ENCODE measurements at places on chromosomes 3 and 15. TPM values are rescaled to one million over a fixed set of nuclear protein-coding genes. Genes with fewer than 3 reads are reported as not detected.

GRCh38 chr15:75578948-75579920 is at the start of gene PTPN9:
Gene PTPN9 (minus strand): TSS chr15:75579315. CDS start chr15:75578776, 539 bp downstream.
- no peaks in the 10 kb centered on the region for H3K27me3 ChIP-seq
- peaks cover 48% of the 10 kb centered on the region for H3K4me1 ChIP-seq
- DNase-seq = peak; percentile 84
- H3K4me3 ChIP-seq = peak within 1 kb of the TSS; percentile 95
- no peaks in the 10 kb centered on the region for H3K36me3 ChIP-seq

DNA sequence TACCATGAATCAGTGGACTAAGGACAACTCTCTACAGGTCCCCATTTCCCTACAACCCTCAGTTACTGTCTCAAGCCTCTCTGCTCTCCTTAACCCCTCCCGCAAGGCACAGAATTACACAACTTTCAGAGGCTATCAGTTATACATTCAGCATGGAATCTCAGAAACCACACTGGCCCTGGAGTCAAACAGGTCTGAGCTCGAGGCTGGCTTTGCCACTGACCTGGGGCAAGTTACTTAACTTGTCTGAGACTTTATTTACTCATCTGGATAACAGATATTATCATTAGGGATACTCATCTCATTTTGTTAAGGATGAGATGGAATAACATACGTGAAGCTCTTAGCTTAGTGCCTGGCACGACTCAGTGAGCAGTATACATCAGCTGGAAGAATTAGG is 95.2 kb downstream of the WDR76 start:
- H3K4me3 ChIP-seq = no peak overlapping the region
- H3K36me3 ChIP-seq = no peaks in the 10 kb centered on the region
- H3K27ac ChIP-seq = no peak overlapping the region
- peaks cover 18% of the 10 kb centered on the region for H3K4me1 ChIP-seq

DNA sequence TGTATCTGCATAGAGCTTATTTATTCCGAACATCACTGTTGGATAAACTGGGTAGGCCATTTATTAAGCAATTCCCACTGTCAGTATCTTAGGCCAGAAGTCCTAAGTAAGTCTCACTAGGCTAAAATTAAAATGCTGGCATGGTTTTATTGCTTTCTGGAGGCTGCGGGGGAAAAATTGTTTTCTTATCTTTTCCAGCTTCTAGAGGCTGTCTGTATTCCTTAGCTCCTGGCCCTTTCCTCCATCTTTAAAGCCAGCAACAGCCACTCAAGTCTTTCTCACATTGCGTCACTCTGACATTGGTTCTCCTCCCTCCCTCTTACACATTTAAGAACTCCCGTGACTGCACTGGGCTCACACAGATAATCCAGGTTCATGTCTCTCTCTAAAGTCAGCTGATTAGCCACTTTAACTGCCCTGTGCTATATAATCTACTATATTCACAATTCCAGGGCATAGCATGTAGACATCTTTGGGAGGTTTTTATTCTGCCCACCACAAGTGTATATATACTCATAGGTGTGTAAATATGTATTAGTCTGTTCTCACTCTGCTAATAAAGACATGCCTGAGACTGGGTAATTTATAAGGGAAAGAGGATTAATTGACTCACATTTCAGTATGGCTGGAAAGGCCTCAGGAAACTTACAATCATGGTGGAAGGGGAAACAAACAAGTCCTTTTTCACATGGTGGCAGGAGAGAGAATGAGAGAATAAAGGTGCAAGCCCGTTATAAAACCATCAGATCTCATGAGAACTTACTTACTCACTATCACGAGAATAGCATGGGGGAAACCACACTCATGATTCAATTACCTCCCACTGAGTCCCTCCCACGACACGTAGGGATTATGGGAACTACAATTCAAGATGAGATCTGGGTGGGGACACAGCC is 113.5 kb upstream of the SLC7A14 start:
- no peaks in the 10 kb centered on the region for H3K36me3 ChIP-seq
- H3K4me3 ChIP-seq = no peak overlapping the region
- H3K27ac ChIP-seq = peak overlapping the region; percentile 54
- H3K27me3 ChIP-seq = no peaks in the 10 kb centered on the region
- H3K4me1 ChIP-seq = peaks cover 13% of the 10 kb centered on the region

DNA sequence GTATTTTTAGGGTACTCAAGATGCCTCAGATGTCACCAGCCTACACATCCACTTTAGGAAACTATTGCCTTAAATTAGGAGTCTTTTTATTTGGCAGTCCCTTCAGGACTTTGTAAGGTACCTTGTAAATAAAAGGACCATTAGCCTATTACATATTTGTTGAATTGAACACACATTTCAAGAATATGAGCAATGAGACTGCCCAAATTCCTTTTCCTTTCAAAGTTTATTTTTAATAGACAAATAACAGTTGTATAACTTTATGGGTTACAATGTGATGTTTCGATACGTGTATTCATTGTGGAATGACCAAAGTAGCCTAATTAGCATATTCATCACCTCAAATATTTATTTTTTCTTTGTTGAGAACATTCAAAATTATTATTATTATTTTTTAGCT is 176.7 kb upstream of the PDZRN3 start:
- H3K4me3 ChIP-seq = no peak overlapping the region
- peaks cover 23% of the 10 kb centered on the region for H3K4me1 ChIP-seq
- DNase-seq = no peak
- H3K27me3 ChIP-seq = no peaks in the 10 kb centered on the region
- no peaks in the 10 kb centered on the region for H3K36me3 ChIP-seq

DNA sequence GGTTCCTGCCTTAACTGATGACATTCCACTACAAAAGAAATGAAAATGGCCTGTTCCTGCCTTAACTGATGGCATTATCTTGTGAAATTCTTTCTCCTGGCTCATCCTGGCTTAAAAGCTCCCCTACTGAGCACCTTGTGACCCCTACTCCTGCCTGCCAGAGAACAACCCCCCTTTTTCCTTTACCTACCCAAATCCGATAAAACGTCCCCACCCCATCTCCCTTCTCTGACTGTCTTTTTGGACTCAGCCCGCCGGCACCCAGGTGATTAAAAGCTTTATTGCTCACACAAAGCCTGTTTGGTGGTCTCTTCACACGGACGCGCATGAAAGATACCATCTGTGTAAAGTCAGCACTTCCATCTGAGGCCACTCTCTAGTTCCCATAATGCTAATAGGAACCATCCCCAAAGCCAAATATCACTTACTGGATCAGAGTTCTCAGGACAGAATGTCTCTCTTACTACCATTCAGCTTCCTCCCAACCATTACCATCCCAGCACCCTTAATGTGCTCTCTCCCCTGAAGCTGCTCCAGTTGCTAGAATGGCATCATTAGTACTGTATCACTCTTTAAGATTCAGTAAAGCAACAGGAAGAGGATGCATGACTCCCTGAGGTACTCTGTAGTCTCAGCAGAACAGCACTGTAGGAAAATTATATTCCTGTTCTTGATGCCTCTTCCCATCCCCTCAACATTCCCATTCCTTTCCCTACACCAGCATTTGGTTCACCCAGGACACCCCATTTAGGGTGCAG is 2.3 kb upstream of the HRG start:
- no peak overlapping the region for H3K27ac ChIP-seq
- DNase-seq = no peak
- H3K4me1 ChIP-seq = no peaks in the 10 kb centered on the region
- H3K4me3 ChIP-seq = no peak overlapping the region

- H3K4me3 ChIP-seq = no peak overlapping the region
- H3K27me3 ChIP-seq = peaks cover 21% of the 10 kb centered on the region
- H3K36me3 ChIP-seq = no peaks in the 10 kb centered on the region
- no peak overlapping the region for H3K27ac ChIP-seq
These were observed 3.2 kb downstream of the HTR3E start for GRCh38 chr3:184099806-184100686.

GRCh38 chr15:63331456-63331855 is 50.2 kb downstream of the CA12 start:
- H3K36me3 ChIP-seq = no peaks in the 10 kb centered on the region
- no peak for DNase-seq
- no peak overlapping the region for H3K27ac ChIP-seq
- no peaks in the 10 kb centered on the region for H3K27me3 ChIP-seq
- H3K4me3 ChIP-seq = no peak overlapping the region

DNA sequence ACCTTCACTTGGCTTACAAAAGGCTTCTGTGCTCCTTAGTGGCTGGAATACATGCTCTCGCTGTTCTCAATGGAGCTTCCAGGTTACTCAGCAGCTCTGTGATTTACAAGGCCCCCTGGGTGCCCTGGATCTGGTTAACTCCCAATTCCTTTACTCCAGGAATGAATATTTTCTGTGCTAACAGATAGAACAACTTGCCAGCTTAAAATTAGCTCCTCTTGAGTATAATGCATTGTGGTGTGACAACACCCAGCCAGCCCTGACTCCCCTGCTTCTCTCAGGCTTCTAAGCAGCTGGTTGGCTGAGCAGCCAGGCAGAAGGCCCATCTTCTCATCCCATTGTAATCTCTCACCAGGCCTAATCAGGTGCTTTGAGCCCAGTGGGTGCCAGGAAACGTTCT is 246.4 kb downstream of the ALCAM start:
- H3K36me3 ChIP-seq = no peaks in the 10 kb centered on the region
- H3K27me3 ChIP-seq = no peaks in the 10 kb centered on the region
- H3K27ac ChIP-seq = peak overlapping the region; percentile 4
- no peak for DNase-seq
- H3K4me1 ChIP-seq = peaks cover 29% of the 10 kb centered on the region

GRCh38 chr15:28996289-28996688 is 110.5 kb downstream of the APBA2 start:
- no peaks in the 10 kb centered on the region for H3K27me3 ChIP-seq
- no peak overlapping the region for H3K27ac ChIP-seq
- no peaks in the 10 kb centered on the region for H3K36me3 ChIP-seq
- H3K4me3 ChIP-seq = no peak overlapping the region

- no peaks in the 10 kb centered on the region for H3K4me1 ChIP-seq
- H3K36me3 ChIP-seq = no peaks in the 10 kb centered on the region
- H3K27me3 ChIP-seq = peaks cover 31% of the 10 kb centered on the region
- no peak for DNase-seq
- no peak overlapping the region for H3K27ac ChIP-seq
These were observed 203.1 kb upstream of the WNT5A start for GRCh38 chr3:55690177-55690576.

- no peak for DNase-seq
- no peaks in the 10 kb centered on the region for H3K4me1 ChIP-seq
- peaks cover 74% of the 10 kb centered on the region for H3K36me3 ChIP-seq
- no peaks in the 10 kb centered on the region for H3K27me3 ChIP-seq
- no peak overlapping the region for H3K4me3 ChIP-seq
These were observed 38.8 kb downstream of the PARP14 start for GRCh38 chr3:122719273-122719921.

DNA sequence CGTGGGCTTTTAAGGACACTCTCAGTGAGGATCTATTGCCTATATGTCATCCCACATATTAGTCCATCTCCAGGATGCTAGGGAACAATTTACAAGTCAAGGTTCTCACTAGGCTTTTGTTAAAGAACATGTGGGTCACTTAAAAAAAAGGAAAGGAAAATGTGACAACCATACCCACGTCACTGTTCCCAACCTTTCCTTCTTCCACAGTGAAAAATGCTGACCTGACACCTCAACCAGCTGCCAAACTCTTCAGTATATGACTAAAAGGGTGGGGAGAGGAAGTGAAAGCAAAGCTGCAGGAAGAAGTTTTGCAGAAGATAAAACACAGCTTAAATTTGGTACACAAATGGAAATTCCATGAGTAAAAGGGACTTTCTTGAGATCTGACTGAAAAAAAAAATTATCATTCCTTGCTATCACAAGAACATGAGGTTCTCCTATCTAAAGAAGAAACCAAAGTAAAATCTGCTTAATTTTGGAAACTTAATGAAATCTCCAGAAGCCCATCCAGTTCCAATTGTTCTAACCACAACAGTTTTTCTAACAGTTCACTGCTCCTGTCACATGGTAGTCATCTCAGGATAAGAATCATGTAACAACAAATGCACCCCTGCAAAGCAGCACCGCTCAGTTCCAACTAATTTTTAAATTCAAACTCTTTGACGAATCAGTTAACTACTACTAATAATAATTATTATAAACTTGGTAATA is 117.0 kb upstream of the TSPAN3 start:
- H3K4me1 ChIP-seq = peaks cover 72% of the 10 kb centered on the region
- no peaks in the 10 kb centered on the region for H3K36me3 ChIP-seq
- no peak for DNase-seq
- H3K27me3 ChIP-seq = no peaks in the 10 kb centered on the region
- H3K27ac ChIP-seq = peak overlapping the region; percentile 86

- DNase-seq = no peak
- H3K4me3 ChIP-seq = no peak overlapping the region
- no peak overlapping the region for H3K27ac ChIP-seq
- H3K4me1 ChIP-seq = no peaks in the 10 kb centered on the region
These were observed 135.5 kb downstream of the CNTN6 start for GRCh38 chr3:1228289-1228688.

DNA sequence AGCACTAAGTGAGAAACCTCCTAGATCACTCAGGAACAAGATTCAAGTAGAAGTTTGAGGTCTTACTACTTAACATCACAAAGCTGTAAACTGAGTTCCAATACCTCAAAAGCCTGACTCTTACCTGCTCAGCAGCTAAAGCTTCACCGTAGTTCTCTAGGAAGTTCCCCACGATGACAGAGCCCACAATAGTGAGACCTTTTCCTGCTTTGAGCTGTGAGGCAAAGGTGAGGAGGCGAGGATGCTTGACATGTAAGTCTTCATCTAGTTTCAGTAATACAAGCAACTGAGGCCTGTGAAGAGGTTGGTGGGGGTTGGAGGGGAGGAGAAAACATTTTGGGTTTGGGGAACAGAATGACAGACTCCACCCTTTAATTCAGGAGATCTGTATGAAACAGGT is 15.7 kb downstream of the EMC4 start:
- no peak overlapping the region for H3K4me3 ChIP-seq
- no peaks in the 10 kb centered on the region for H3K4me1 ChIP-seq
- H3K36me3 ChIP-seq = peaks cover 86% of the 10 kb centered on the region

GRCh38 chr3:195729476-195730251 is 8.9 kb downstream of the MUC20 start:
- no peak overlapping the region for H3K4me3 ChIP-seq
- no peak for DNase-seq
- H3K36me3 ChIP-seq = peaks cover 54% of the 10 kb centered on the region
- H3K4me1 ChIP-seq = peaks cover 6% of the 10 kb centered on the region
- no peak overlapping the region for H3K27ac ChIP-seq

- no peaks in the 10 kb centered on the region for H3K36me3 ChIP-seq
- peaks cover 89% of the 10 kb centered on the region for H3K4me1 ChIP-seq
- H3K27ac ChIP-seq = peak overlapping the region; percentile 72
- no peak for DNase-seq
- H3K4me3 ChIP-seq = no peak overlapping the region
These were observed 96.4 kb downstream of the FNDC3B start for GRCh38 chr3:172135820-172136219.

The CAMK2N2 gene
- total RNA-seq = 0.16 TPM

The GOLGA8M gene
- 2.5 TPM for total RNA-seq

The AP4E1 gene
- total RNA-seq = 8.0 TPM

The CA12 gene
- 0.25 TPM for total RNA-seq

The CD47 gene
- 35.9 TPM for total RNA-seq

The POLQ gene
- total RNA-seq = 0.38 TPM

The TNIK gene
- total RNA-seq = 28.6 TPM

The PROK2 gene
- total RNA-seq = 0.14 TPM

The MOBP gene
- not detected for total RNA-seq

The MUC20 gene
- 4.7 TPM for total RNA-seq

The CCR1 gene
- total RNA-seq = 2.0 TPM

The TM6SF1 gene
- total RNA-seq = 4.7 TPM

The CPEB1 gene
- total RNA-seq = 1.6 TPM

The BCL6 gene
- 47.7 TPM for total RNA-seq

The CLRN1 gene
- total RNA-seq = not detected

Measured in left ventricle myocardium inferior (tissue), 1 donor.